ENCODE measurements at places on chromosomes 2 and 18.

- DNase-seq: no peak
Observed at GRCh38 chr2:112093216-112093615, 38.1 kb downstream of the TMEM87B start.

DNA sequence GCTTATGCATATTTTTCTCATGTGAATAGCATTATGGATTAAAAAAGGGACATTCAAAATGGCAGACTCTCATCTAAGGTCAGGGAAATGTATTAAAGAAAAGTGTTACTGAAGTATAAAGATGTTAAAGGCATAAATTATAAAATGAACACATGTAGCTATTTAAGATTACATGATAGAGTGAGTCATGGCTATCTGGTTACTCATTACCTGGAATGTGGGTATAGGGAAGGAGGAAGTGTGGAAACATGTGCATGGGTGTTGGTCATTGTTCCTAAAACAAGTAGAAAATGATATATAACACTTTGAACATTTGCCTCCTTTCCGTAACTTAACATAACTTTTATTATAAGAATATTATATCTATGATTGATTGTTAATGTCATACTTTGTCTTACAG is 66.4 kb downstream of the MYO1B start:
- DNase-seq: no peak

- no peak for DNase-seq
Observed at GRCh38 chr2:59395119-59395518, 1154.0 kb upstream of the FANCL start.

DNA sequence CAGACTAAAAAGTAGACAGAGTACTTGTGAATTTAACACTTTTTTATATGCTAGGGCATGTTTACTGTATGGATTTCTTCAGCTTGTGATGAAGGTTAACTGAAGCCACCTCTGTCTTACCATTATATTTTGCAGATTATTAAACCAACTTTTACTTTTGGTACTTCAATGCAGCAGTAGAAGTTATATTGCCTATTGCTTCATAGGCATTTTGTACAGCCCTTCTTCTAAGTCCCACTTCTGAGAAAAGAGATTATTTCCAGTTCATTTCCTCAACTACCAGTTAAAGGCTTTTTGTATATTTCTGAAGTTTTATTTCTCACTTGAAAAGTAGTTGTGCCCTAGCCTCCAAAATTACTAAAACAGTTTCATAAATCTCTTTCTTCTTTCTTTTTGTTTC is 256.4 kb upstream of the FBXO11 start:
- no peak for DNase-seq

- DNase-seq: no peak
Observed at GRCh38 chr18:6248017-6248416, 166.7 kb downstream of the L3MBTL4 start.

GRCh38 chr2:207716056-207716455 is 4.6 kb downstream of the CCNYL1 start:
- no peak for DNase-seq

DNA sequence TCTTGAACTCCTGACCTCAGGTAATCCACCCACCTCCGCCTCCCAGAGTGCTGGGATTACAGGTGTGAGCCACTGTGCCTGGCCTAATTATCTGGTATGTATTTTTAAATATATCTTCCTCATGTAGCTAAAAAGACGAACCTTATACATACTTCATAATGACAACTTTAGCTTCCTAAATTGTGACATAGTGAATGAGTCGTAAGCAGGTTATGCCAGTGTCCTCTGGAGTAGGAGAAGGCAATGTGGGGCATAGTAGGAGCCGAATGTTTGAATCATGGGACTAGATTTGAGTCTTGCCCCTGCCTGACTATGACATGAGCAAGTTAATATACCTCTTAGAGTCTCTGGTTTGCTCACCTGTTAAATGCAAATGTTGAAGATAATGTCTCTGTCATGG is 95.8 kb upstream of the FOSL2 start:
- no peak for DNase-seq

- DNase-seq: no peak
Observed at GRCh38 chr2:226799211-226799975, at the start of gene IRS1. Gene IRS1 (minus strand): TSS chr2:226799820. CDS start chr2:226798738, 1,082 bp downstream.

DNA sequence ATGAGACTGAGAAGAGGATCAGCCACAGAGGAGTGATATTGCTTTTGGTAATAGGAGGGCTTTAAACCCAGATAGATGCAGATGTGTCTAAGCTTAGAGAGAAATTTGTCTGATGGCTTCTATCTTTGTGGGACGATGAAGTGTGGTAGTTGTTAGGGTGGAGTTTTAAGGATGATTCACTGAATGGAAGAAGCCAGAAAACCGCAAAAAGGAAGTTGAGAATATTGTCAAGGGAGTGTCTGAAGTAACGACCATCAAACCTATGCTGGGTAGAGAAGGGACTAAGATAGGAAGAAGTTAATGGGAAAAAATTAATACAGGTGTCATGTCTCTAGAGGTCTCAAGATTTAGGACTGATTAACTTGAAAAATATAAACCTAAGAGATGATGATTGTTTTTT is 195.6 kb upstream of the MC4R start:
- no peak for DNase-seq

DNA sequence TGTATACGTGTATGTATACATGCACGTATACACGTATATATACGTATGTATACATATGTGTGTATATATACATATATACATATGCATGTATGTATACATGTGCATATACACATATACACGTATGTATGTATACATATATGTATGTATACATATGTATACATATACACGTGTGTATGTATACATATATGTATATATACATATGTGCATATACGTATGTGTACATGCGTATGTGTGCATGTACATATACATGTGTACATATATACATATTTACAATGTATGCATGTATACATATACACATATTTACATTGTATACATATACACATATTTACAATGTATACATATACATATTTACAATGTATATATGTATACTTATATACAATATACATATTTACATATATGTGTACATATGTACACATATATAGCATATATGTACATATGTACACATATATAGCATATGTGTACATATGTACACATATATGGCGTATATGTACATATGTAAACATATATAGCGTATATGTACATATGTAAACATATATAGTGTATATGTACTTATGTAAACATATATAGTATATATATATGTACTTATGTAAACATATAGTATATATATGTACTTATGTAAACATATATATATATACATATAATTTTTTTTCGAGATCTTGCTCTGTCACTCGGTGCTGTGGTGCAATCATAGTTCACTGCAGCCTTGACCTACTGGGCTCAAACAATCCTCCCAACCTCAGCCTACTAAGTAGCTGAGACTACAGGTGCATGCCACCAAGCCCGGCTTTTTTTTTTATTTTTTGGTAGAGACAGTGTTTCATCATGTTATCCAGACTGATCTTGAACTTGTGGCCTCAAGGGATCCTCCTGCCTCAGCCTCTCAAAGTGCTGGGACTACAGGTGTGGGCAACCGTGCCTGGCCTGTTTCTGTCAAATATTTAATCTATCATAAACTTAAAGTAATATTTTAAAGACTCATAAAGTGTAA is 23.2 kb downstream of the COBLL1 start:
- DNase-seq: no peak

Data from AG04450 (cell line).